NCI-H1092 (cell line): ENCODE measurements at places on chromosomes 1 and 21.

DNA sequence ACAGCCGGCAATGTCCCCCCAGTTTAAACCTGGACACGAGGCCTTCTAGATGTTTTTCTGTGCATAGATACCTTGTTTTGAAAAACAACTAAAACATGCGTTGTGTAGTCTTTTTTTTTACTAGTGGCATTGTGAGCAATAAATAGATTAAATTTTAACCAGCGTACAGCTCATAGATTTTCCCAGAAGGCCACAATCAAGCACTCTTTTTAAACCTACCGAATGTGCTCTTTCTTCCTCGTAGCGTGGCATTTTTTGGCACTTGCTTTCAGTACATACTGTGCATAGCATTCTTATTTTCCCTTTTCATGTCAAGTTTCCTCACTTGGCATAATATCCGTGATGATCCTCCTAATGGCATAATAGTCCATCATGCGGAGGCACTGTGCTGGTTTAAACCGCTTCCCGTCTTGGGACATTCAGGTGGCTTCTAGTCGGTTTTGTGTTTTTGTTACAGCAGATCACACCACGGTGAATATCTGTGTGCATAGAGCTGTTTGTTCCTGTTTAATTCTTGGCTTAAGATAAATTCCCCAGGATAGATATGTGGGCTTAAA is 95.3 kb downstream of the PDE9A start:
- no peak for DNase-seq

GRCh38 chr1:77416692-77417450 is 135.1 kb downstream of the AK5 start:
- no peak for DNase-seq

DNA sequence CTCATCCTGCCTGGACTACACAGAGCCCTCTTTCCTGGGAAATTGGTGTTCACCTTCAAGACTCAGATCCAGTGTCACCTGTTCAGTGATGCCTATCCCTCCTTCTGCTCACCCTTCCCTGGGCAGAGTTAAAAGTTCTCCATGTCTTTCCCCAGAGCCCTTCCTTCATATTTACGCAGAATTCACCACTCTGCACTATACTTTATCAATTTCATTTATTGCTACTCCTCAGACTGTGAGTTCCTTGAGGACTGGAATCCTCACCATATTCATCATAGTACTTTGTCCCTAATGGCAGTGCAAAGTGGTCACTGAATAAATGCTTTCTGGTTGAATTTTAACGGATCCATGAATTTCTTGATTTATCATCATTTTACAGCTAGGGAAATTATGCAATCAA is 300.0 kb downstream of the CHRM3 start:
- no peak for DNase-seq

DNA sequence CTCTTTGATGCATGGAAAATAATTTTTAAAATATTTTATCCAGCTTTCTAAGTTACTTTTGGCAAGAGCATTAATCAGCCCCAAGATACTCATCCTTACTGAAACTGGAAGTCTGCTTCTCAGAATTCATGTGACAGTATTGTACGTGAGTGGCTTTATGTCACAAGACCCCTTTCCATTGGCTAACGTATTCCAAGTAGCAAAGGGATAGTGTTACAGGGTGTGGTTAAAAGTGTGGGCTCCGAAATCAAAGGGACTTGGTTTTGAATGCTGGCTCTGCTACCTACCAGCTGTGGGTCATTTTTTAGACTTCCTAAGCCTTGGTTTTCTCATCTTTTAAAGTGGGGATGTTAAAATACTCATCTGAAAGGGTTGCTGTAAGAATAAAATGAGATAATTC is 91.7 kb downstream of the RHOU start:
- DNase-seq, result no peak

- DNase-seq, result no peak
Measured at GRCh38 chr1:153506831-153507413, 28.9 kb downstream of the S100A6 start.

- no peak for DNase-seq
Measured at GRCh38 chr1:94269921-94270320, 32.5 kb upstream of the ARHGAP29 start.

- DNase-seq, result no peak
Measured at GRCh38 chr21:26153758-26154157, 16.8 kb downstream of the APP start.

GRCh38 chr1:33045246-33045645 is 8.6 kb upstream of the AK2 start:
- no peak for DNase-seq

DNA sequence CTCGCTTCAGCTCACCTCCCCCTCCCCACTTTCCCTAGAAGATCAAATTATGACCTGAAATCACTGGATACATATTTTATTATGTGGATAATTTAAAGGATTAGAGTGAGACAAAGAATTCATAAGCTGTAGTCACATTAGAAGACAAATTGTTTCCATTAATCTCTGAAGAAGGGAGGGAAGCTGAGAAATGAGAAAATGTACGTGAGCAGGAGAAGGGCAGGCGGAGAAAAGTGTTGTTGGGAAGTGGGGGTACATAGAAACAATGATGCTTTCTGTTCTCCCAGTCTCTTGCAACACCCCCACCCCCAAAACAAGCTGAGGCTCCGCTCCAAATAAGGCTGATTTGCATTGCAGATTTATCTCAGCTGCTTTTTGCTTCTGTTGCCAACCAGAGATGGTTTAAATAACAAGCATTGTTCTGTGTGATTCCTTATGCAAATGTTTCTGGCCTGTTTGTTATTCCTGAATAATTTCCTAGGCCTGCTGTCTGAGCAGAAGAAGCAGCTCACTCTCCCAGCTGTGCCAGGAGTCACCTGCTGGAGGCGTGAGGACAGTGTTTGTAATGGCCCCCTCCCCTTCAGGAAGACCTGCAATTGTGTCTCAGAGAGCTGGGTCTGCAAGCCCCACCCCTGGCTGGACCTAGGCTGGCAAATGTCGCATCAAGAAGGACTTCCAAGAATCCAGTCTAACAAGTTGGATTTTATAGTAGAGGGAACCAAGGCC is 121.8 kb upstream of the TNR start:
- no peak for DNase-seq

DNA sequence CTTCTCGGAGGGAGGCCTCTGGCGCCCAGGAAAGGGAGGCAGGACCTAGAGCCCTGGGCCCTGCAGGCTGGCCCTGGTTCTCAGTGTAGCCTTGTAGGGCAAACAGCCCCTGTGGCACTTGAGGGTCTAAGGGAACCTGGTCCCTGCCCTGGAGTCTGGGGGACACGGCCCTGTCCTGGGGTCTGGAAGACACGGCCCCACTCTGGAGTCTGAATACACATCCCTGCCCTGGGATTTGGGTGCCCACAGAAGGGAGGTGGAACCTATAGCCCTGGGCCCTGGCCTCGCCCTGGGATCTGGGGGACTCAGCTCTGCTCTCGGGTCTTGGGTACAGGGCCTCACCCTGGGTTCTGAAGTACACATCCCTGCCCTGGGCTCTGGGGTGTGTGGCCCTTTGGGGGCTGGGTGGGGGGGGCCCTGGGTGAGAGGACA is 97.9 kb downstream of the OBSCN start:
- no peak for DNase-seq

DNA sequence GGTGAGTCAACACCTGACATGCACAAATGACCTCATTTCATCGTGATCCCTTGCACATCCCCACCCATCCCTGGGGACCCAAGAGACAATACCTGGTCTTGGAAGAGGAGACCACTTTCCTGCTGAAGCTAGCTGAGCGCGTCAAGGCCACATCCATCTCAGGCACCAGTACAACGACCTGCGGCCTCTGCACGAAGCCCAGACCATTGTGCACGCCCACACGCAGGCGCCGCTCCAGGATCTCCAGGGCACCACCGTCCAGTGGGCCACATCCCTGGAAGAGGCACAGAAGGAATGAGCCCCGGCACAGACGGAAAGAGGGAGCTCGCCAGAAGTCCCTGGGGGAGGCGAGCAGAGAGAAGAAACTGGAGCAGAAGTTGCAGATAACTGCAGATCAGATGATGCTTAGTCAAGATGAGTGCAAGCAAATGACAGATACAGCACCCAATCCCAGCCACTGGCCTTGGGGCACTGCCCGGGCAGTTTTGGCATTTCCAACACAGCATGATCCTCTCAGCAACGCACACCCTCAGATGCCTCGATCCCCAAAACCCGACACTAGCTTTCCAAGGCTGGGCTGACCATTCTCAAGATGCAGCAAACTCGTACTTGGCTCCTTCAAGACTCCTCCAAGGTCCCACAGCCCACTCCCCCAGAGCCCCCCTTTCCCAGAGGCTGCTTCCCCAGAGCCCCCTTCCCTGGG is 44.1 kb downstream of the NPHP4 start:
- DNase-seq, result no peak

DNA sequence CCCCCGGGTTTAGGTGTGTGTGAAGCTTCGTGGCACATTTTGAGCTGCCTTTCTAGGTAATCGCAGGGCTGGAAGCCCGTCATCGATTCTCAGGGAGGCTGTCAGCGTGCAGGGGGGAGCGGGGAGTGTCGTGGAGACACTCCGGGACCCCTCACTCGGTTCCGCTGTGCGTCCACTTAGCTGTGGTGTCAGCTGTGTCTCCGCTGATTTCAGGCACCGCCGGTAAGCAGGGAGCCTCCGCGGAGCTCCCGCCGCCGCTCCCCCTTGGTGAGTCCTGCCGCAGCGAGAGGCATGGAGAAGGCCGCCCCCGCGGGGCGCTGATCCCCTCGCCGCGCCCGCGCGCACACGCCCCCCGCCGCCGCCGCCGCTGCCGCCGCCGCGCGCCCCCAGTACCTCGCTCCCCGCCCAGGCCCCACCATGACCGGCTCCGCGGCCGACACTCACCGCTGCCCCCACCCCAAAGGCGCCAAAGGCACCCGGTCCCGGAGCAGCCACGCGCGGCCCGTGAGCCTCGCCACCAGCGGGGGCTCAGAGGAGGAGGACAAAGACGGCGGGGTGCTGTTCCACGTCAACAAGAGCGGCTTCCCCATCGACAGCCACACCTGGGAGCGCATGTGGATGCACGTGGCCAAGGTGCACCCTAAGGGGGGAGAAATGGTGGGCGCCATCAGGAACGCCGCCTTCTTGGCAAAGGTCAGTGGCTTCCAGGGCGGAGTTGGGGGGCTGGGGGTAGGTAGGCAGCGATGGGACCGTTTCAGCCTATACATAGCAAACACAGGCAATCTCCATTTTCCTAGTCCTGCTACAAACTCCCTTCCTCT is 995 bp downstream of the VASH2 start:
- DNase-seq, result no peak

- no peak for DNase-seq
Measured at GRCh38 chr1:24984800-24985522, 54.9 kb upstream of the RUNX3 start.

DNA sequence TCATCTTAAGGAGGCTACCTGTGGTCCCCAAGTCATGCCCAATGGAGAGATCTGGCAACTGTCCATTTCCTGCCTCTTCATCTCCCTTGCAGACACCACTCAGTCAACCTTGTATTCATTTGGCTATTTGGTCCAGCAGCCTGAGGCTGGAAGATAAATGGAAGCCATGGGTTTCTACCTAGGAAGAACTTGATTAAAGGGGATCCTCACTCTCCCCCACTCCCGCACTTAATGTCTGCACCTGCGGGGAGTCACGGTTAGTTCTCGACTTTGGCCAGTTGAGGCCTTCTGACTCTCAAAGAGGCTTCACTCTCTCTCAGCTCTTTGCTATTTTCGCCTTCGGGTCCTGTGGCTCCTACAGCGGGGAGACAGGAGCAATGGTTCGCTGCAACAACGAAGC is 8.4 kb upstream of the ATXN7L2 start:
- DNase-seq, result no peak

DNA sequence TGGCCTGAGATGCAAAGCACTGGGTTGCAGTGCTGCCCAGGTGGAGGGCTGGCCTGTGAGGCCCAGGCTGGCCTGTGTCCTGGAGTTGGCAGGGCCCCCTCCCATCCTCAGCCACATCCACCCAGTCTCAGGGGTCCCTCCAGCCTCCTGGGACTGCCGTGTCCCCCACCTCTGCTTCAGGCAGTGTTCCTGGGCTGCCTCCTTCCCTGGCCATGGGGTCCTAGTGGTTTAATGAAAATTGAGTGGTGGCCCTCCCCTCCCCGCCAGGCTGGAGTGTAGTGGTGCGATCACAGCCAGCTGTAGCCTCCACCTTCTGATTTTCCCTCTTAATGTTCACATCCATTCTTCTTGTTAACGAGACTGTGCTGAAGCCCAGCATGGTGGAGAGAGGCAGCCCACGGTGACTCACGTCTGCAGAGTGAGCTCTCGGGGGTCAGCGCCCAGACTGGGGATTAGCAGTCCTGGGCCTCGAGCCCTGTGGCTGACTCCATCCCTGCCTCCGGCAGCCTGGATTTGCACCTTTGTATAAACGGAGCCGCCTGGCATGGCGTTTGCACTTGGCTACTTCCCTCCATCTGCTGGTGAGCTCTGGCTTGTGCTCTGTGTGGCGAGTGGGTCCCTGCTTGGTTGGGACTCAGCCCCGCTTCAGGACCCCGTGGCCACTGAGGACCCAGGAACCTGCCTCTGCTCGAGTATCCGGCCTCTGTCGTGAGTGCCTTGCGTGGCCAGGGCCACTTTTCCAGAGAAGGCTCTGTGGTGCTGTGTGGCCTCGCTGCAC is 6.9 kb downstream of the MIB2 start:
- no peak for DNase-seq

GRCh38 chr1:100950781-100951180 is 54.9 kb downstream of the SLC30A7 start:
- DNase-seq, result no peak

GRCh38 chr1:112298558-112298957 is 97.5 kb upstream of the CTTNBP2NL start:
- no peak for DNase-seq

DNA sequence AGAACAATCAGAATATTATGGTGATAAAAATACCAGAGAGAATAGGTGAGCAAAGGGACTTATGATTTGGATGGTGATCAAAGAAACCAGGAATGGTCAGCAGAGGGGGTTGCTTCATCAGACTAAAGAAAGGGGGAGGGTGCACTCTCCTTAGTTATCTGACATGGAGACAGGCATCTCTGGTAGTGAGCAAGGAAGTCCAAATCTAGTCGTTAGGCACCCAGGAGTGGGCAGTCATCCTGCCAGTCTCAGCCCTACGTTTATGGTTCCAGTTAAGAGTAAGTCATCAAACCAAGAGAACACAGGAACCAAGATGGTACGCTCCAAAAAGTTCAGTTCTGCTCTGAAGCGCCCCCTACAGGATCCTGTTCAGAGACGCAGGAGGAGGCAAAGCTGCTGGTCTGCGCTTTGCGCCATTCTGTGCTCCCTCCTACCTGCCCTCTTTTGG is 28.6 kb downstream of the EBNA1BP2 start:
- DNase-seq, result no peak

DNA sequence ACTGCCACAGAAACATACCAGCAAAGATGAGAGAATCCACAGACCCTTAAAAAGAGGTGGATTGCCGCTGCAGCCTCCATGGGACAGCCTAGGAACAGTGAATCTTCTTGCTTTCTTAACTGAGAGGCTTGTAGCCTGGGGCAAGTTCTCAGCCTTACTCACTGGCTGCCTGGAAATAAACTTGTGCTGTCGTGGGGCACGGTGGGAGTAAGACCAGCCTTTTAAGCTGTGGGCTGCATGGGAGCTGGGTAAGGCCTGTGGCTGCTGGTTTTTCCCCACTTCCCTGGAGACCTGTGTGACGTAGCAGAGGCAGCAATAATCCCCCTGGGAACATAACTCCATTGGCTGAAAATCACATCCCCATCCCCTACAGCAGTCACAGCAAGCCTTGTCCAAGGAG is 30.8 kb downstream of the CD2 start:
- DNase-seq, result no peak

GRCh38 chr1:234408757-234409156 is 35.5 kb downstream of the COA6 start:
- DNase-seq, result no peak
